Epithelial cell of esophagus (primary cell): ENCODE measurements at places on chromosomes 5 and 9.

DNA sequence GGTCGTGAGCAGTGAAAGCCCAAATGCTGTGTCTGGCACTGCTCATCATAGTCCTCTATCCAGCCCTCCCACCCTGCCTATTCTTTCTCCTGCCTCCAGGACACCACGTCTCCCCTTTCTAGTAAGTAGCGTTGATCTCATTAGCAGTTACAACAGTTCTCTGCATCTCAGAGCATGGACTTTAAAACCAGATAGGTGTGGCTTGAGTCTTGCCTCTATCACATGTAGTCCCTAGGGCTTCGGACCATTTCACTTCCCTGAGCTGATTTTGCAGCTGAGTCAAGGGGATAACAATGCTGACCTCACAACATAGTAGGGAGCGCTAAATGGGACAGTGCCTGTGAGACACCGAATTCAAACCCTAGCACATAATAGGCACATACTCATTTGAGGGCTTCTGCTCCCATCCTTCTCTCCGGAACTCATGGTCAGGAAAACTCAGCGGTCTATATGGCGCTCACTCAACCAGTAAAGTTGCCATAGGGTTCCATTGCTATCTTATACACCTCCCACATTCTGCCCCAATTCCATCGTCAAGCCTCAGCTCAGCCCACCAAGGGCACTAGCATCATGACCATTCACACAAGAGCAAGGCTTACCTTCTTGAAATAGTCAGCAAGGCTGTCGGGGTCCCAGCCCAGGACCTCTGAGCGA lies 515 bp downstream of the LCP2 start:
- no peak for DNase-seq

DNA sequence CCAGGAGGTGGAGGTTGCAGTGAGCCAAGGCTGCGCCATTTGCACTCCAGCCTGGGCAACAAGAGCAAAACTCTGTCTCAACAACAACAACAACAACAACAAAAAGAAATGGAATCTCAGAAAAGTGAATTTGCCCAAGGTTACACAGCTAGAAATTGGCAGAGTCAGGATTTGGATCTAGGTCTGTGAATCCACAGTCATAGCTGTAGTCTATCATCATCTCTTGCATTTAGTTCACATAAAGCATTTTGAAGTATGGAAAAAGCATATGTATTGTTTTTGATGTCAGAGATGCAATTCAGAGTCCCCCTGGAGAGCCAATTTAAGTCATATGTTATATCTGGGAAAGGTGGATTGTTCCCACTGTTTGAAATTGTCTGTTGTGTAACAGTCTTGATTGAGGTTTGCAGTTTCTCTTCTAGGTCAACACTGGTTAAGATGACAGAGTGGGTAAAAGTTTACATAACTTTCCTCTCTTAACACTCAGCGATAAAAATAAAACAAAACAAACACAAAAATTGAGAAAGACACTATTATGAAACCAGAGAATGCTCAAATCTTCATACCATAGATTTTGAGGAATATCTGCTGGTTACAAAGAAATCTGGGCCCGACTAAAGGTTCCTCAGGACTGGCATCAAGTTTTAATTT lies 21.5 kb upstream of the GPR21 start:
- DNase-seq, result no peak

- DNase-seq, result no peak
These were observed 204.9 kb upstream of the TARS1 start for GRCh38 chr5:33235824-33236223.

GRCh38 chr5:75756981-75757380 lies 39.7 kb upstream of the POC5 start:
- peak; percentile 18 for DNase-seq

- no peak for DNase-seq
These were observed 263.5 kb upstream of the PANK3 start for GRCh38 chr5:168842571-168843205.

DNA sequence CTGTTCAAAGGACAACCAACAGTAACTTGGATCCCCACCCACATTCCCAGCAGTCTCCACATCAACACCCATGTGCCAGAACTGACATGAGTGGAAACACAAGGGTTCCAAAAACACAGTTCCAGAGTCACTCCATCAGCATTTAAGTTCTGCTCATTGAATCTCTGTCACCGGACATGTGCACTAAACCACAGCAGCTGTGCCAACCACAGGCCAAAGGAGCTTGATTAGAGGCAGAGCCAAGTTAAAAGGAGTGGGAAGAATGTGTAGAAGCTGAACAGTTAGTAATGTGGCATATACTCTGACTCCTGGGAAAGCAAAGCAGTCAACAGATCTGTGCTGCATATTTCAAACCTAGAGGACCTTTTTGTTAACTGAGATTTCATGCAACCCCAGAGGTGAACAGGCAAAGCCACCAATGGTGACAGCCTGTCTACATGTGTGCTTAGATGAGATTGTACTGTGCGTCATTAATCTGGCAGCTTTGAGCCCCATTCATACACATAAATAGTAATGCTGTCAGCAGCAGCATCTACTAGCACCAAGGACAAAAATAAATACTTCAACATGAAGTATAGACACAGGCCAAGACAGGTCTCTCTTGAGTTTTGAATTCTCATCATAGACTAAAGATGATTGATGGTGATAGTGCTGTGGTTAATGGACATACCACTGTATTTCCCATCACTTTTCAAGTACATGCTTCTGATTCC lies 16.4 kb upstream of the FST start:
- no peak for DNase-seq

DNA sequence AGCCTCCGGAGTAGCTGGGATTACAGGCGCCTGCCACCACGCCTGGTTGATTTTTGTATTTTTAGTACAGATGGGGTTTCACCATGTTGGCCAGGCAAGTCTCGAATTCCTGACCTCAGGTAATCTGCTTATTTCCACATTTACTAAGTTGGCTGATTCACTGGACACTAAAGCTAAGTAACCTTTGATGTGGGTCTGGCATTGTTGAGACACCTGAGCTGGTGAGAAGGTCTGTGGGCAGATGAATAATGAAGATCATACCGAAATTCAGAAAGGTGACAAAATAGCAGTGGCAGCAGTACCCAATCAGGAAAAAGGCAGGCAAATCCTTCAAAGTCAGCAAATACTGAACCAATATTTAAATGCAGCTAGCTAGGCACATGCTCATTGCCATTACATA lies 210.6 kb upstream of the ZNF608 start:
- no peak for DNase-seq

DNA sequence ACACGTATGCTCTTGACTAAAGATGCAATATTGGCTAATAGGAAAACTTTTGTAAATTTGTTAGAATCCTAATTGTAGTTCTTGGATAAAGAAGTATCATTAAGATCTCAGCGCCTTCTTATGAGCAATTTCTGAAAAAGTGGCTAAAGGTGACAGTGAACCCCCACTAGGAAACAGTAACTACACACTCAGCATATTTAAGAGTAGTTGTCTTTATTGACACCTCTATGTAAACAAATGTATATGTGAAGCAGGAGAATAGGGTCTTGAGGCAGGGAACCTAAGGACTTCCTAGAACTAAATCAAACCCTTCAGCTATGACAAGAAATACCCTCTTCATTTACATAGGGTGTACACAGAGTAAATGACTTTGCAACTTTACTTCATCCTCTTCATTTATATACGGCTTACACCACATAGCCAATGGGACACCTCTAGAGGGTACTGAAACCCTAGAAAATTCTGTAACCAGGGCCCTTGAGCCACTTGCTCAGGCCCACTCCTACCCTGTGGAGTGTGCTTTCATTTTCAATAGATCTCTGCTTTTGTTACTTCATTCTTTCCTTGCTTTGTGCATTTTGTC lies 2.8 kb downstream of the NIPSNAP3A start:
- DNase-seq, result no peak

- DNase-seq, result no peak
These were observed 14.0 kb upstream of the CFAP95 start for GRCh38 chr9:69806627-69807026.

GRCh38 chr5:54756796-54757402 lies 228.5 kb downstream of the ESM1 start:
- peak; percentile 93 for DNase-seq

- DNase-seq, result no peak
These were observed 159.0 kb upstream of the OR13F1 start for GRCh38 chr9:104345061-104345460.

- peak; percentile 65 for DNase-seq
These were observed 48.0 kb upstream of the POU5F2 start for GRCh38 chr5:93789173-93790067.

DNA sequence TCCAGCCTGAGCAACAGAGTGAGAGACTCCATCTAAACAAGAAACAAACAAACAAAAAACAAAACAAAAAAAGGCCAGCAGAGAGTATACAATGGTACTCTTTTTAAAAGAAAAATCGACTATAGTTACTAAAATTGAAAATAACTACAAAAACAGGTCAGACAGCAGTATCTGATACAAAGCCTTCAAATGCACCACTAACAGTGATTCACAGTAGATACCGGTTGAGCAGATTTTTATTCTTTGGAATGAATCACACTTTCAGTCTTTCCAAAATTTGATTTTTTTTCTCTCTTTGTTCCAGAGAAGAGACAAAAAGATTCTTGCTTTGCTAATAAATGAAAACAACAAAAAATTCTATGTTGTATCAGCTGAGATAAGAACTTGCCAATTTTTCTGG lies 36.9 kb downstream of the ROR2 start:
- DNase-seq, result peak; percentile 22

GRCh38 chr9:10753474-10753873 lies 140.7 kb upstream of the PTPRD start:
- DNase-seq, result no peak

GRCh38 chr5:100899675-100900074 lies 3.4 kb downstream of the ST8SIA4 start:
- DNase-seq, result no peak

DNA sequence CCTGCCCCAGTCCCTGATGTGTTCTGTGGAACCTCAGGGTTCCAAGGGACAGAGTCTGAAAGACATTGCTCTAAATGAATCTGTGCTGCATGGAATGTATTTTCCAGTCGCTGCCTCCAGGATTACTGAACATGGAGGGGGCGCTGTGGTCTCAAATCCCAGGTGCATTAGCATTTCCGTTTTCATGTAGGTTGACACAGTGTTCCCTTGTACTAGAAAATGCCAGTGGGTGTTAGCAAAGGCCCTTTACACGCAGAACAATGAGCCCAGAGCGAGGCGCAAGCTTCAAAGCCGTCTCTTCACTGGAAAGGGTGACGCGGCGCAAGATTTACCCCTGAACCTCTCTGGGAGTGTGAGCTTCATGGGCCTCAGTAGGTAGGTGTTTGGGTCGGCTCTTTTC lies 308.3 kb downstream of the SLIT3 start:
- peak; percentile 59 for DNase-seq

- DNase-seq, result peak; percentile 67
These were observed 56.8 kb downstream of the FGF10 start for GRCh38 chr5:44332285-44332971.

- DNase-seq, result no peak
These were observed 135.4 kb downstream of the ALDH1A1 start for GRCh38 chr9:72817413-72817812.

- DNase-seq, result peak; percentile 42
These were observed 145.3 kb upstream of the SMARCA2 start for GRCh38 chr9:1869843-1870242.

- DNase-seq, result no peak
These were observed 6.0 kb downstream of the BRD3 start for GRCh38 chr9:134061688-134062371.

GRCh38 chr9:128153060-128153946 lies 4.0 kb downstream of the LCN2 start:
- no peak for DNase-seq

GRCh38 chr9:97638666-97639065 lies 5.0 kb downstream of the NCBP1 start:
- DNase-seq, result no peak

- no peak for DNase-seq
These were observed 3.0 kb downstream of the GRK6 start for GRCh38 chr5:177429248-177430040.

GRCh38 chr9:131138676-131139075 lies 13.3 kb downstream of the NUP214 start:
- no peak for DNase-seq
